NCI-H748 treated with DMSO at 0.1 percent for 48 hours (cell line): ENCODE measurements at places on chromosomes 2 and 18.
A peak's percentile ranks its signal among the peaks of the same experiment; 100 is the strongest.

DNA sequence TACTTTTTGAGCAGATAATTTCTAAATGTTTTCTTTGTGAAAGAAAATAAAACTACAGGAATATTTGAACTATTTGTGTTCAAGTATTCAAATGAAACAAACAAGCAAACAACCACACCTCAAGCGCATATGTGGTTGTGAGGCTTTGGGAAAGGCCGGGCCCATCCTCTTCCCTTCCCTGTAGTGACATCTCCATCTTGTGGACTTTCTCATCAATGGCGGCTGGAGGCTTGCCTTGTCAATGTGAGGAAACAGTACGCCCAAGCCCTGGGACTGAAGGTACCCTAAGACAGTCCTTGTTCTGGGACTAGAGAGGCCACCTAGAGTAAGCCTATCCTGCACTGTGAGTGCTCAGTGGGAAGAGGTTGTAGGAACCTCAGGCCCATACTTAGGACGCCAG is 166.8 kb downstream of the TPGS2 start:
- no peak for DNase-seq

GRCh38 chr18:12659904-12660605 is 2.1 kb upstream of the SPIRE1 start:
- peak; percentile 59 for DNase-seq

DNA sequence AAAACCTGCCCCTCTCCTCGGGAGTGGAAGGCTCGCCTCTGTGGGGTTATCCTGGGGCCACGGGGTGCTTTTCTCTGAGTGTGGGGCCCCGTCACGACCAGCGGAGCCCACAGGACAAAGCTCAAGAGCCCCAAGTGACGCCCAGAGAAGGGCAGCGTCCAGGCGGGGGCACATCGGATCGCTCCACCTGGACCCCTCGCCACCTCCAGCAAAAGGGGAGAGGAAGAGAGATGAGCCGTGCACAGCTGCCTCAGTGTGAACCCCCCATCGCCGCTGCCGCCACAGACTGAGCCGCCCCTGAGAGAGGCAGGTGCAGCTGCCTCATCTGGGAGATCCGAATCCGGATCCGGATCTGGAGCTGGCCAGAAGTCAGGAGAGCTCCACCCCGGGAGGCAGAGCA is 282.5 kb upstream of the PXDN start:
- DNase-seq, result no peak

DNA sequence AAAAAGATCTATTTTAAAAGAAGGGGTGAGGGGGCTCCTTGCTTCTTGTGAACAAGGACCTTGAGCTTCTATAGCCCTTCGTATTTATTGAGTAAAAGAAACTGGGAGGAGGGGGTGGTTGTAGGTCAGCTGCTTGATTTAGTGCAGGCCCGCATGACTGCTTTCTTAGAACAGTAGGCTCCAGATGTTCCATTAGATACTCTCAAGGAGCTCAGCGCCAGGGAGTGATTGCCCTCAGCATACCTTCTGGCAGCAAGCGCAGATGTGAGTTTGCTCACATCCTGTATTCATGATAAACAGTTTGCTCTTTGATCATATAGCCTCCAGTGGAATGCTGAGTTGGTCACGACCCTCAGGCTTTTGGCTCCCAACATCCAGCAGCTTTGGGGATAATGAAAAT is 108.9 kb upstream of the XPO1 start:
- no peak for DNase-seq

DNA sequence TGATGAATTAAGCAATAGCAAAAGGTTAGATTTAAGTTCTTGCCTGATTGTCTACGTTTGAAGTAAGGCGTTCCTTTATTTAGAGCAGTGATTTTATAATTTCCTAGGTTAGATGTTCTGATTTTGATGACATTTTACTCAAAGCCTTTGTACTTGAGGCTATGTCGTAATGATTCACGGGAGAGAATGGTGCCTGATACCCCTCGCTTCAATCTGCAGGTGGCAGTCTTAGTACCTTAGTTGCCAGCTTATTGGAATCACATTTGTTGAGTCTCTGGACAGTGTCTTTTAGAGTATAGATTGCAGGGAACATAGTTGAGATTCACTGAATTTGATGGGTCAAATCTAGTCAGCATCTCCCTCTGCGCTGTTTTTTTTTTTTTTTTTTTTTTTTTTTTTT is 89.5 kb downstream of the BIRC6 start:
- DNase-seq, result no peak
